B cell (primary cell): ENCODE measurements at places on chromosomes 2 and 18.

DNA sequence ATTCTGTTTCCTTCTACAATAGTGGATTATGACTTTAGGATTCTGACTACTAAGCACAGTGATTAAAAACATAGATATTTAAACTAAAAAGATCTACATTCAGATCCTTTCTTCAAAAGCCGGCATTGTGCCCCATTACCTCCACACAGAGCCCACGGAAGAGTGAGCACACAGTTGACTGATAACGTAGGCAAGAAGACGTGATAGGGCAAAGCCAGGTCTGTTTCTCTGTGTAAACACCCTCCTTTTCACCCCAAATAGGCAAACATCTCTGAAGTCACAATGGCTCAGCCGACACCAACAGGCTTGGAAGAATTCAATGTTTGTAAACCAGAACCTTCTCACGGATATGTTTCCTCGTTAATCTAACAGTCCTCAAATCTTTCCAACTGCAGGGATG, 302.9 kb downstream of the CMPK2 start:
- DNase-seq = no peak

GRCh38 chr2:23485261-23485660, 100.3 kb downstream of the KLHL29 start:
- no peak for DNase-seq

DNA sequence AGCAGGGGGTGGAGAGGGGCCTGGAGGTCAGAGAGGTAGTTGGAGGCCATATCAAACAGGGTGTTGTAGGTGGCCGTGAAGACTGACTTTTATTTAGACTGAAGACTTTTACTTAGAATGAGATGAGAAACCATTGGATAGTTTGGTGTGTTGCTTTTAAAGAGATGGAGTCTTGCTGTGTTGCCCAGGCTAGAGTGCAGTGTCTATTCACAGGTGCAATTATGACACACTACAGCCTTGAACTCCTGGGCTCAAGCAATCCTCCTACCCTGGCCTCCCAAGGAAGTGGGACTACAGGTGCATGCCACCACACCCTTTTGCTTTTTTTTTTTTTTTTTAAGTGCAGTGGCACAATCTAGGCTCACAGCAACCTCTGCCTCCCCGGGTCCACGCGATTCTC, 2.5 kb upstream of the LRPPRC start:
- no peak for DNase-seq

DNA sequence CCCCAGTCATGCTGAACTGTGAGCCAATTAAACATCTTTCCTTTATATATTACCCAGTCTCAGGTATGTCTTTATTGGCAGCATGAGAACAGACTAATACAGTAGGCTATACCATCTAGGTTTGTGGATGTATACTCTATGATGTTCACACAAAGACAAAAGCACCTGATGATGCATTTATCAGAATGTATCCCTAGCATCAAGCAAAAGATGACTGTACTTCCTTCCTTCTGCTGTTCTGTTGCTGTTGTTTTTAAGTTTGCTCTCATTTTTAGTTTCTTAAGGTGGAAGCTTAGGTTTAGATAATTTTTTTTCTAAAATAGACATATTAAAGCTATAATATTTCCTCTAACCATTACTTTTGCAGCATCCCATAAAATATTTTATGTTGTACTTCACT, 12.4 kb downstream of the ZSCAN30 start:
- DNase-seq = no peak

GRCh38 chr2:133788386-133788785, 220.1 kb upstream of the NCKAP5 start:
- DNase-seq = no peak

GRCh38 chr18:9823805-9824473, 61.8 kb upstream of the TXNDC2 start:
- no peak for DNase-seq

GRCh38 chr2:179936654-179937053, 70.4 kb downstream of the CWC22 start:
- peak; percentile 17 for DNase-seq

- no peak for DNase-seq
These were observed 13.7 kb downstream of the ANKRD23 start for GRCh38 chr2:96830044-96830562.

GRCh38 chr2:127150996-127151395, 44.0 kb upstream of the BIN1 start:
- DNase-seq = no peak

GRCh38 chr2:222907790-222908441, 47.1 kb downstream of the ACSL3 start:
- no peak for DNase-seq

GRCh38 chr18:5839102-5839501, 56.2 kb downstream of the TMEM200C start:
- DNase-seq = no peak

DNA sequence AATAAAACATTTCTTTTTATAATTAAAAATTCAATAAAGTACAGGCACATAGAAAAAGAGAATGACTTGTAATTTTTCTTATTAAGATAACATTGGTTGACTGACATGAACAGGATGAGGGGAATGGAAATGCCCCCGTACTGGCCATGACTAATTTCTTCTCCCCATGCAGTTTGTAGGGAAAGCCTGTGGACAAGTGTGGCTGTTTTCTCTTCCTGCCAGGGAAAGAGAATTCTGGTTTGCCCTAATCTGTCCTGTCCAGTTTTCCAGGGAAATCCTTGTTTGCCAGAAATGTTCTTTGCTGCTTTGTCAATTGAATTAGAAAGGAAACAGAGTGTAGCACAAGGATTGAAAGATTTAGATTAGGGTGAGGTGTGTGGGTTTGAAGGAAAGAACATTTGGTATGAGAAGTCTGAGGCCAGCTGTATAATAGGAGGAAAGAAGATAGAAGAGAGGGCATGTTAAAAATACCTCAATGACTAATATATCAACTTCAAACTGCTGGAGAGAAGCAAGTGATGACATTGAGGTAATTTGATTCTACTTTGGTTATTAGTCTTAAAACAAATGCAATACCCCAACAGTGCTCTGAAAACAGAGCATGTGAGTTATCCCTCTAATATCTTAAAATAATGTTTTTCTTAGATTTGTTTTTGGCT, 593.9 kb upstream of the ZNF804A start:
- DNase-seq = no peak

GRCh38 chr2:158366342-158366741, 90.2 kb downstream of the CCDC148 start:
- no peak for DNase-seq

DNA sequence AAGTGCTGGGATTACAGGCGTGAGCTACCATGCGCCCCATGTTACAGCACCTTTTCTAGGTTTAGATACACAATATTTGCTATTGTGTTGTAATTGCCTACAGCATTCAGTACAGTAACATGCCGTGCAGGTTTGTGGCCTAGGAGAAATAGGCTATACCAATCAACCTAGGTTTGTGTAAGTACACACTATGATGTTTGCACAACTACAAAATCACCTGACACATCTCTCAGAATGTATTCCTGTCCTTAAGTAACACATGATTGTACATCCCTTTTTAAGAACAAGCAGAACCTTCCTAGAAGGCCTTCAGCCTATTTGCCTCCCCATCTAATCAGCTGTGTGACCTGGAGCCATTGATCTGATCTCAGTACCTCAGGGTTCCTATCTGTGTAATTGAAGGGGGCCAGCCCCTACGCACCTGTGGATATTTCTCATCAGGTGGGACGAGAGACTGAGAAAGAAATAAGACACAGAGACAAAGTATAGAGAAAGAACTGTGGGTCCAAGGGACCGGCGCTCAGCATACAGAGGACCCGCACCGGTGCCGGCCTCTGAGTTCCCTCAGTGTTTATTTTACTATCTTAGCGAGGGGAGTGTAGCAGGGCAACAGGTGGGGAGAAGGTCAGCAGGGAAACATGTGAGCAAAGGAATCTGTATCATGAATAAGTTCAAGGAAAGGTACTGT, 18.7 kb upstream of the TMBIM1 start:
- no peak for DNase-seq

DNA sequence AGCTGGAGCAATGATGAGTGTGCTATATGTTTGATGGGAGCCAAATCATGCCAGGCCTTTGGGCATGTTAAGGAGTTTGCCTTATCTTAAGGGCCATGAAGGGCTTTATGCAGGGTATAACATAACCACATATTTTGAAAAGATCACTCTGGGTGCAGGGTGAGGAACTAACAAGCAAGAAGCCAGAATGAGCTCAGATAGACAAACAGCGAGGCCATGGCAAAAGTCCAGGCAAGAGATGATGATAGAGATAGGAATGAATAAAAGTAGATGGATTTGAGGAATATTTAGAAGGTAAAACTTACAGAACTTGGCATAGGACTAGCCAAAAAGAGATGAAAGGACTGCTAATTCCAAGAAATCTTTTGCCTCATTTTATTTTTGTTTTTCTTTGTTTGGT, 6.7 kb downstream of the GALNT3 start:
- DNase-seq = no peak

DNA sequence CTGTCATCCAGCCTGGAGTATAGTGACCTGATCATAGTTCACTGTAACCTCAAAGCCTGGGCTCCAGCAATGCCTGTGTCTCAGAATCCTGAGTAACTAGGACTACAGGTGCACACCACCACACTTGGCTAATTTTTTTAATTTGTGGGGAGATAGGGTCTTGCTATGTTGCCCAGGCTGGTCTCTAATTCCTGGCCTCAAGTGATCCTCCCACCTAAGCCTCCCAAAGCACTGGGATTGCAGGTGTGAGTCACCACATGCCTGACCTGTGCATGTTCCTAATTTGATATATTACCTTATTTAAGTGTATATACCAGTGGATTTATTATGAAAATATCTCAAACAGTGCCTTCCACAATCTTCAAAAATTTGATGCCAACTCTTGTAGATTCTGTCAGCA, 123.6 kb upstream of the XIRP2 start:
- no peak for DNase-seq

DNA sequence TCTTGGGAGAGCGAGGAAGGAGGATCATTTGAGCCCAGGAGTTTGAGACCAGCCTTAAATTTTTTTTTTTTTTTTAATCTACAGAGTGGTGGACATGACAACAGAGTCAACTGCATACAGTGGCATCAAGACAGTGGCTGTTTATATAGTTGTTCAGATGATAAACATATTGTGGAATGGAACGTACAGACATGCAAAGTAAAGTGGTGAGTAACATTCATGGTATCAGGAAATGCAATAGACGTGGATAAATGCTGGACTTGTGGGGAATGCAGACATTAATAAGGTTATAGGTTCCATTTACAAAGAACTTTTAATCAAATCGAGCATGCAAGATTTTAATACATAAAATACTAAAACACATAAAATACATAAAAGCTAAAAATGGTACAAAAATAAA, 11.9 kb downstream of the WDR43 start:
- no peak for DNase-seq

DNA sequence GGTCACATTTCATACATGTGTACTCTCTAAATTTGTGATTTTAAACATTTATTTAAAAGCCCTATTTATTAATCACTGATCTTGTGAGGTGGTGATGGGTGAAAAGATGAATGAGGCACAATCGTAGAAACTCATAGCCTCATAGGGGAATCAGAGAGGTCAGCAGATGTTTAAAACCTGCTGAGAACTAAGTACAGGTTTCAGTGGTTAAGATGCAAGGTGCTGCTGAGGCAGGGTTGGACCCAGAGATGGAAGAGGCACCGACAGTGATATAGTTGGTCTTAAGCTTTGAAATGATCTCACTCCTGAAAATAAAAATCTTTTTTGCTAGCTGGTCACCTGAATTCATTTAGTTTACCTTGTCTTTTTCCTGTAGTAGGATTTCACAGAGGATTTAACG, 49.6 kb downstream of the LINC00305 start:
- no peak for DNase-seq

- DNase-seq = no peak
These were observed 25.9 kb upstream of the NEB start for GRCh38 chr2:151760139-151760650.

DNA sequence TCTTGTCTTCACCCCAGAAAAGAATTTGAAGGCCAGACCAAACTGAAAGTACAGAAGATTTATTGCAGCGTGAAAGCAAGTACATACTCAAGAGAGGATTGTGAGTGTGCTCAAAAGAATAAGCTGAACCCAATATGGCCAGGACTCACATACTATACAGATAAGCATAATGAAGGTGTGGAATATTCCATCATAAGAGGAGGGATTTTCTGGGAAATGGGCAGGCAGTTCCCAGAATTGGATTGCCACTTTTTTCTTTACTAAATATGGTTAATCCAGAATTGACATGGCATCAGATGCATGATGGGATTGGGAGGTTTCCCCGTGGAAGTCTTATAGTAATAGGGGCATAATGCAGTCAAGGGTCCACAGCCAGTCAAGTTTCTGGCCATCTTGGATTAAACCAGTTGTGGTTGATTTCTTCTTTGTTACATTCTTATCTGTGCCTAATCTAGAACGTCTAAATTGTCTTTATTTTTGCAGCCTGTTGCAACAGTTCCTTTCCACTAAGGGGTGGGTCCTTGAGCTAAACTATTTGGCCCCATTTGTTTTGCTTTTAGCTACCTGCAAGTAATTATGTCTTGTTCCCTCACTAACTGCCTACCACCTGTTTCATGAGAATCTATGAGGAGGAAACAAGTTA, 9.0 kb downstream of the SP140L start:
- no peak for DNase-seq

DNA sequence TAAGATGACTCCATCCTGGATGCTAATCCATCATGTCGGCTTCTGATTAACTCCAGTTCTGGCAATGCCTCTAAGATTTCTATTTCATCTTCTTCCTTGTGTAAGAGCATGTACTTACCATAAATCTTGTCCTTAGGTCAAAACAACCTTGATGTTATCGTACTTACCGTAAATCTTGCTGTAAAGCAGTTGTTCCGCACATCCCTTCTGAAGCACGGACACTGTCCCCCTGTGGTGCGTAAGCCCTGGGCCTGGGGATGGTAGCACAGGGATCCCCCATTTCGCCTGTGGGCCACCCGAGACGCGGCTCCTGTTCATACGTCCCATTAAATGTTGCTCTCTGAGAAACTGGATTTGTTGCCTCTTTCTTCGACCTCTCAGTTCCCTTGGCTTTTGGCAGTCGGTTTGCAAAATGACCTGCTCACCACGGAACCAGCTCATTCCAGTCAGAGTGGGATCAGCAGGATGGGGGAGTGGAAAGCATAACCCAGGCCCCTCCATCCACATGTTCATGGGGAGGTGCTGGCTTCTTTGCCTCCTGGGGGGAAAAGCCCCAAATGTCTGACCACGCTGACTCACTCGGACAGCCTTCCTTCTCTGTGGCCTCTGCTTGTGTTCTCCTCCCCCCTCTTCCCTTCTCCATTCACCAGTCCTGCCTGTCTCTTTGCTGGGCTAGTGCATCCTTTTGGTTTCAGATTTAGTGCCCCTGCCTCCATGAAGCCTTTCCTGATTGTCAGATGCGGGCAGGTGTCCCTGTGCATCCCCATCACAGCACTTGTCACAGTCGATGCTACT, 49.9 kb downstream of the RAB31 start:
- DNase-seq = no peak

GRCh38 chr2:241869087-241869961, at the start of gene RTP5:
TSS of gene RTP5 (plus strand) at chr2:241869729. CDS start at chr2:241869757, 28 bp downstream.
- no peak for DNase-seq

- no peak for DNase-seq
These were observed 60.5 kb downstream of the CUL3 start for GRCh38 chr2:224524657-224525056.

GRCh38 chr18:58805467-58806187, 59.0 kb upstream of the ZNF532 start:
- DNase-seq = no peak

GRCh38 chr2:21800356-21800755, 676.6 kb downstream of the TDRD15 start:
- no peak for DNase-seq

GRCh38 chr2:46888421-46888952, 27.1 kb downstream of the MCFD2 start:
- no peak for DNase-seq

GRCh38 chr2:150376553-150377335, 110.7 kb downstream of the RND3 start:
- no peak for DNase-seq

- no peak for DNase-seq
These were observed 153.2 kb downstream of the HAUS1 start for GRCh38 chr18:46257366-46257765.
